ENCODE measurements at places on chromosomes 12 and 14. TPM values are rescaled to one million over a fixed set of nuclear protein-coding genes. Genes with fewer than 3 reads are reported as not detected.

- no peak overlapping the region for H3K4me3 ChIP-seq
- H3K36me3 ChIP-seq = no peaks in the 10 kb centered on the region
Measured at GRCh38 chr14:80465546-80466220, 254.4 kb upstream of the DIO2 start.

DNA sequence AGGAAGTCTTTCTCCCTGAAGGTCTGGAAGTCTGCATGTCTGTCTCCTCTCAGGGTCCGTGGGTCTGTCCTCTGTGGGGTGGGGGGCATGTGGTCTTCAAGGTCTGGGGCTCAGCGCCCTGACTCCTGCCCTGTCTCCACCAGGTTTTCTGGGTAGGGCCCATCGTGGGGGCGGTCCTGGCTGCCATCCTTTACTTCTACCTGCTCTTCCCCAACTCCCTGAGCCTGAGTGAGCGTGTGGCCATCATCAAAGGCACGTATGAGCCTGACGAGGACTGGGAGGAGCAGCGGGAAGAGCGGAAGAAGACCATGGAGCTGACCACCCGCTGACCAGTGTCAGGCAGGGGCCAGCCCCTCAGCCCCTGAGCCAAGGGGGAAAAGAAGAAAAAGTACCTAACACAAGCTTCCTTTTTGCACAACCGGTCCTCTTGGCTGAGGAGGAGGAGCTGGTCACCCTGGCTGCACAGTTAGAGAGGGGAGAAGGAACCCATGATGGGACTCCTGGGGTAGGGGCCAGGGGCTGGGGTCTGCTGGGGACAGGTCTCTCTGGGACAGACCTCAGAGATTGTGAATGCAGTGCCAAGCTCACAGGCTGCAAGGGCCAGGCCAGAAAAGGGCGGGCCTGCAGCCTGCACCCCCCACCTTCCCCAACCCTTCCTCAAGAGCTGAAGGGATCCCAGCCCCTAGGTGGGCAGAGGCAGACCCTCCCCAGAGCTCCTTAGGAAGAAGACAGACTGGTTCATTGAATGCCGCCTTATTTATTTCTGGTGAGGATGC lies 3.4 kb downstream of the AQP5 start:
- H3K27ac ChIP-seq = no peak overlapping the region
- H3K4me3 ChIP-seq = no peak overlapping the region
- no peak for DNase-seq
- no peaks in the 10 kb centered on the region for H3K36me3 ChIP-seq

DNA sequence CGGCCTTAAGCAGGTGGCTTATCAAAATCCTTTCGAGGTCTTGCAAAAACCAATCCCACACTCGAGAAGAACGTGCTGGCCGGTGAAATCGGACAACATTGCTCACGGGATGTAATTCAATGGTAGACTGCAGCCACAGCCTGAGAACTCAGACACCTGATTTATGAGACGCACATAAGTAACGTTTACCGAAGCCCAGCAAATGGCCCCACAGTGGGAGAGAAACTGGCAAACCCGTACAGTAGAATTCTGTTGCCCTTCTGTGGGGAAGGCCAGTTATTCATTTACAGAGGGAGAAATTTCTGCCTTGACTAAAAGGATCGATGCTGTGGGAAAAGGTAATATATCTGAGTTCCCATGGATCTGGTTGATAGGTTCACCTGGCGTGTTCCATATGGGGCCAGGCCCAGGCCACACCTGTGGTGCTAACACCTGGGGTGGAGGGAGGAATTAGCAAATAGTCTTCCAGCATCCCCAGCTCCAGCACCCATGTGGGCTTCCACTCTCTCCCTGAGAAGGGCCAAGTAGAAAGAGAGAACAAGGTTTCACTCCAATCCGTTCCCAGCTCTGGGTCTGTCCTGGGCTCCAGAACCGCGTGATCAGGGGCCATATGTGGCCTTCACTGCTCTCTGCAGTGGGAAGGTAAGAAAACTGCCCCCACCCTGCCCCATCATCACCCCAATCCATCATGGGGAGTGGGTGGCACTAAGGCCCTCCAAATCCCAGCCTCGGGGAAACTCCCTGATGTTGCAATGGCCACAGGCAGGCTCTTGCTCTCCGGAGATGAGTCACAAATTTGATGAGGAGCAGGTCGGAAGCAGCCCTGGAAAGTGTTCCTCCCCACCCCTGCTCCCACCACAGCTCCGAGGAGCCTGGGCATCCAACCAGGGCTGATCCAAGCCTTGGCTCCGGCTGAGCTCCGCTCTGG lies 12.7 kb downstream of the BDKRB1 start:
- H3K4me3 ChIP-seq = no peak overlapping the region
- no peak for DNase-seq
- no peak overlapping the region for H3K27ac ChIP-seq
- H3K27me3 ChIP-seq = no peaks in the 10 kb centered on the region
- H3K36me3 ChIP-seq = no peaks in the 10 kb centered on the region

The POTEG gene
- not detected for total RNA-seq

DNA sequence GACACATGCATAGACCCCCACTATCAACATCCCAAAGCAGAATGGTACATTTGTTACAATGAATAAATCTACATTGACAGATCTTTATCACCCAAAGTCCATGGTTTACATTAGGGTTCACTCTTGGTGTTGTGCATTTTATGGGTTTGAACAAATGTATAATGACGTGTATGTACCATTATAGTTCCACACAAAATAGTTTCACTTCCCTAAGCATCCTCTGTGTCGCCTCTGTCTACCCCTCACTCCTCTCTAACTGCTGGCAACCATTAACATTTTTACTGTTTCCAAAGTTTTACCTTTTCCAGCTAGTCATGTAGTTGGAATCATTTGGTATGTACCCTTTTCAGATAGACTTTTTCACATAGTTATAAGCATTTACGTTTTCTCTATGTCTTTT lies 69.5 kb upstream of the LMO3 start:
- H3K27me3 ChIP-seq = no peaks in the 10 kb centered on the region
- no peaks in the 10 kb centered on the region for H3K4me1 ChIP-seq
- no peak overlapping the region for H3K4me3 ChIP-seq
- H3K27ac ChIP-seq = no peak overlapping the region

The IL31 gene
- total RNA-seq = not detected

Measured in ascending aorta (tissue), 2 donors.